ENCODE measurements at places on chromosomes 3 and 15. TPM values are rescaled to one million over a fixed set of nuclear protein-coding genes. Genes with fewer than 3 reads are reported as not detected.
A peak's percentile ranks its signal among the peaks of the same experiment; 100 is the strongest.

The KLHL6 gene
- total RNA-seq: 0.04 TPM

DNA sequence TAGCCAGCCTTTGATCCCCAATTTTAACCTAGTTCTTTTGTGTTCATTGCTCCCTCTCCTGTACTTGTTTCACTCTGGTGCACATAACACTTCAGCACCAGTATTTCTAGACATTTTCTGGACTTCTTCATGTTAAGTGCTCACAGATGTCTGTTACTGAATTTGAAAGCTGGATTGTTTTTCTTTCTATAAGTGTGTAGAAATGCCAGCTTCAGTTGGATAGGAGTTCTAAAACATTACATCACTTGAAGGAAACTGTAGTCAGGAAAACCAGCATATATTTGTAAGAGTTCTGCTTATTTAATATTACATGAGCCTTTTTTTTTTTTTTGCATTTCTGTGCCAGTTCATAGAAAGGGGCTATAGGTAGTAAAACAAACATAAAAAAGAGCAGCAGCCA is 21.6 kb downstream of the QTRT2 start:
- no peak overlapping the region for H3K27ac ChIP-seq
- no peaks in the 10 kb centered on the region for H3K27me3 ChIP-seq
- peaks cover 5% of the 10 kb centered on the region for H3K4me1 ChIP-seq
- H3K36me3 ChIP-seq: peaks cover 36% of the 10 kb centered on the region
- DNase-seq: no peak
- no peak overlapping the region for H3K4me3 ChIP-seq

- no peak overlapping the region for H3K4me3 ChIP-seq
- DNase-seq: no peak
These were observed 388.1 kb downstream of the TBC1D5 start for GRCh38 chr3:17354341-17354740.

The ECE2 gene
- not detected for total RNA-seq

DNA sequence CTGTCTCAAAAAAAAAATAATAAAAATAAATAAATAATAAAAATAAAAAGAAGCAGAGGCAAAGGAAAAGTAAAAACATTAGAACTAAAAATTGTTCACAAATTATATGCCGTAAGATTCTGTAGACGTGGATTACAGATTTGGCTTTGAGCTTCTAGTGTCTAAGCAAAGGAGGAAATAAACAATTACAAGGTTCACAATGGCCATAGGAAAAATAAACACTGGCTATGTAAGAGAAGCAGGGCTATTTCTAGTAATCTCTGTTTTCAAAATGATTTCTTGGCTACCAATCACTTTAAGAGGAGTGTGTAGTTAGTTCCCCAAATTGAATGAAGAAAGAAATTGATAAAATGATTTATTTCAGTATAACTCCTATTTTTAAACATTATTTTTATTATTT is 54.5 kb downstream of the TMEM41A start:
- H3K27me3 ChIP-seq: no peaks in the 10 kb centered on the region
- no peak overlapping the region for H3K27ac ChIP-seq
- peaks cover 3% of the 10 kb centered on the region for H3K4me1 ChIP-seq

- DNase-seq: no peak
- no peaks in the 10 kb centered on the region for H3K27me3 ChIP-seq
- H3K4me3 ChIP-seq: no peak overlapping the region
- no peak overlapping the region for H3K27ac ChIP-seq
- H3K4me1 ChIP-seq: peaks cover 7% of the 10 kb centered on the region
These were observed 3.3 kb upstream of the RNF13 start for GRCh38 chr3:149809699-149810098.

GRCh38 chr3:146343551-146343950 is 92.6 kb upstream of the PLSCR4 start:
- H3K27ac ChIP-seq: no peak overlapping the region
- H3K36me3 ChIP-seq: no peaks in the 10 kb centered on the region
- no peaks in the 10 kb centered on the region for H3K27me3 ChIP-seq

DNA sequence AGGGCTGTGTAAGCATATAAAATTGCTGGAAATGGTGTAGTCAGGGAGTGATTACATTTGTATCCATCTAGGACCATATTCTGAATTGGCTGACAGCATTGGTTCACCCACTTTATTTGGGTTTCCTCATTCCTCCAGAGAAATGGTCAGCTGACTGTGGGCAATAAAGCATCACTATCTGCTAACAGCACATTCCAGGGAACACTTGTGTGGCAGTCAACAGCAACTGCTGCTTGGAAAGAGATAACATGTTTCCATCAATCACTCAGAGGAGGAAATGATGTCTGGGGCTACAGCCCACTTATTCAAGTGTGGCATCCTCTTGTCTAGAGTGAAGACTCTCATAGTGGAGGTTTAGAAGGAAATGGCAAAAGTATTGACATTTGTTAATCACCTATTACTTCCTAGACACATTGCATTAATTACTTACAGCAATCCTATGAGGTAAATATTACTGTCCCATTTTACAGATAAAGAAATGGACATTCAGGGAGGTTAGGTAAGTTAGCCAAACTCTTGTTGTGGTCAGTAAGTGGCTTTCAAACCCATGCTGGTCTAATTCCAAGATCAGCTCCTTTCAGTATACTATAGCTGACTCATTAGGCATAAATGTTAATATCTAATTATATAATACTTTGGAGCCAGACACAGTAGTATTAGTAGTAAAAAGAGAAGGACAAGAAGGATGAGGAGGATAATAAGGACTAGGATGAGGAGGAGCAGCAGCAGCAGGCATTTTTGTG is 247.8 kb downstream of the ALCAM start:
- no peak overlapping the region for H3K4me3 ChIP-seq
- H3K27ac ChIP-seq: no peak overlapping the region
- H3K4me1 ChIP-seq: no peaks in the 10 kb centered on the region
- peak; percentile 29 for DNase-seq

- DNase-seq: no peak
- no peak overlapping the region for H3K4me3 ChIP-seq
- H3K27me3 ChIP-seq: no peaks in the 10 kb centered on the region
- no peak overlapping the region for H3K27ac ChIP-seq
- no peaks in the 10 kb centered on the region for H3K4me1 ChIP-seq
- no peaks in the 10 kb centered on the region for H3K36me3 ChIP-seq
These were observed 6.0 kb downstream of the KIF9 start for GRCh38 chr3:47276558-47276957.

DNA sequence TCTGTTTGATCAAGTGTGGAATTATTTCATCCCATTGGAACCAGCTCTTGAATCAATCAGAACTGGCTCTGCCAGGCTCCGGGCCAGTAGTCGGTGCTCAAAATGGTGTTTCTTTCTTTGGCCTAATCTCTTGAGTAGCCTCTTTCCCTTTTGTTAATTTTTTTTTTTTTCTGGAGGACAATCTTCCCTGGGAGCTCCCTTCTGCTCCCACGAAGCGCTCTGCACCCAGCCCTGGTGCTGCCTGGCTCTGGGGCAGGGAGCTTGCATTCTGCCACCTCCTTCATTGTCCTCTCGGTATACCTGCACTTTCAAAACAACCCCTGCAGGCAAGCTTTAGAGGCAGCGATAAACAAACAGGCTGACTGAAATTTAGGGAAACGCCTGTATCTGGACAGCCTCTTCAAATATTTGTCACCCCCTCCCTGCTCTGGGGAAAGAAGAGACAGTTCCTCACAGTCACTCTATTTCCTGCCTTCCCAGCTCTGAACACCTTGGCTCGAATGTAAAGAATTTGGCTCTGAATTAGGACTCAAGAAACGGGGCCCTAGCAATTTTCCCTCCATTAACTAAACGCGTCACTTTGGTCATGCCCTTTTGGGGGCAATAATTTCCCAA is 1.1 kb upstream of the THSD4 start:
- no peak for DNase-seq
- H3K27me3 ChIP-seq: peaks cover 9% of the 10 kb centered on the region
- H3K4me3 ChIP-seq: no peak overlapping the region
- H3K36me3 ChIP-seq: no peaks in the 10 kb centered on the region

GRCh38 chr3:12040902-12041301 is 36.7 kb downstream of the SYN2 start:
- H3K4me3 ChIP-seq: no peak overlapping the region
- no peaks in the 10 kb centered on the region for H3K4me1 ChIP-seq
- no peak overlapping the region for H3K27ac ChIP-seq
- DNase-seq: no peak
- H3K36me3 ChIP-seq: no peaks in the 10 kb centered on the region

GRCh38 chr15:96321639-96322535 is 8.6 kb upstream of the NR2F2 start:
- H3K36me3 ChIP-seq: no peaks in the 10 kb centered on the region
- DNase-seq: no peak
- peaks cover 100% of the 10 kb centered on the region for H3K27me3 ChIP-seq
- no peak overlapping the region for H3K4me3 ChIP-seq
- no peak overlapping the region for H3K27ac ChIP-seq

- no peaks in the 10 kb centered on the region for H3K36me3 ChIP-seq
- H3K27ac ChIP-seq: no peak overlapping the region
- H3K4me1 ChIP-seq: peaks cover 10% of the 10 kb centered on the region
- DNase-seq: no peak
- H3K27me3 ChIP-seq: no peaks in the 10 kb centered on the region
These were observed 405.5 kb upstream of the TPM1 start for GRCh38 chr15:62636823-62637573.

Data from cardiac muscle cell (in vitro differentiated cells and primary cell).